ENCODE measurements at places on chromosomes 11 and 22. TPM values are rescaled to one million over a fixed set of nuclear protein-coding genes. Genes with fewer than 3 reads are reported as not detected.

Gene TPH1
- polyA plus RNA-seq: not detected

Gene ZNF280B
- polyA plus RNA-seq: 0.57 TPM

Gene PRR33
- not detected for polyA plus RNA-seq

Gene TSPAN32
- polyA plus RNA-seq: not detected

Gene APLP2
- polyA plus RNA-seq: 377 TPM

Gene SAA4
- polyA plus RNA-seq: not detected

Gene SEPTIN3
- not detected for polyA plus RNA-seq

Gene FAM118A
- polyA plus RNA-seq: 8.0 TPM

Gene KRTAP5-2
- not detected for polyA plus RNA-seq

Gene CELSR1
- polyA plus RNA-seq: 0.23 TPM

Gene NCR3LG1
- polyA plus RNA-seq: 0.83 TPM

Gene B4GALNT4
- polyA plus RNA-seq: 2.3 TPM

Gene ADAMTS8
- 0.09 TPM for polyA plus RNA-seq

Gene SNX32
- polyA plus RNA-seq: 0.98 TPM

Gene TMPRSS5
- not detected for polyA plus RNA-seq

Gene FOXRED1
- 9.0 TPM for polyA plus RNA-seq

Gene GNAZ
- polyA plus RNA-seq: 0.25 TPM

Gene C11orf86
- polyA plus RNA-seq: not detected

Gene MORC2
- 13.3 TPM for polyA plus RNA-seq

Gene CARD18
- not detected for polyA plus RNA-seq

Gene RIN1
- polyA plus RNA-seq: 19.1 TPM

Gene SLC37A2
- 1.2 TPM for polyA plus RNA-seq

Gene RASSF10
- polyA plus RNA-seq: not detected

Gene INSC
- 1.0 TPM for polyA plus RNA-seq

Gene GAL3ST1
- polyA plus RNA-seq: not detected

Gene CSNK2A3
- not detected for polyA plus RNA-seq

Gene OR5L2
- polyA plus RNA-seq: not detected

Gene SLC25A18
- polyA plus RNA-seq: not detected

Gene THRSP
- polyA plus RNA-seq: not detected

Gene APOA4
- polyA plus RNA-seq: not detected

Gene FOLR2
- not detected for polyA plus RNA-seq

Gene LMNTD2
- polyA plus RNA-seq: 0.36 TPM

Gene HSPB2
- polyA plus RNA-seq: 8.4 TPM

Gene TTLL8
- polyA plus RNA-seq: not detected

Gene SUSD2
- 0.28 TPM for polyA plus RNA-seq

Gene CD6
- not detected for polyA plus RNA-seq

Gene PHF21B
- polyA plus RNA-seq: not detected

Gene RFPL1
- polyA plus RNA-seq: 0.13 TPM

Gene ROBO3
- 12.1 TPM for polyA plus RNA-seq

Gene MYBPC3
- polyA plus RNA-seq: 0.08 TPM

Gene ABCC8
- polyA plus RNA-seq: not detected

Gene MS4A12
- polyA plus RNA-seq: not detected

Gene OR2AG2
- polyA plus RNA-seq: not detected

Gene RCOR2
- polyA plus RNA-seq: not detected

Gene MUC6
- polyA plus RNA-seq: not detected

Gene SLC22A6
- not detected for polyA plus RNA-seq

Gene BTBD18
- not detected for polyA plus RNA-seq

Gene NXPE4
- not detected for polyA plus RNA-seq

Gene CAVIN3
- polyA plus RNA-seq: 301 TPM

Gene CCDC73
- polyA plus RNA-seq: not detected

Gene STK33
- polyA plus RNA-seq: not detected

Gene NXPE1
- polyA plus RNA-seq: not detected

Gene GDPD4
- polyA plus RNA-seq: not detected

Measured in GM23248 (cell line).